ENCODE measurements at places on chromosomes 6 and 20. TPM values are rescaled to one million over a fixed set of nuclear protein-coding genes. Genes with fewer than 3 reads are reported as not detected.

The GNRH2 gene
- total RNA-seq: 0.52 TPM

The ULBP3 gene
- 0.84 TPM for total RNA-seq

The C20orf204 gene
- 2.9 TPM for total RNA-seq

The ZSCAN23 gene
- 0.73 TPM for total RNA-seq

The CLIC5 gene
- total RNA-seq: 0.52 TPM

The SEMG1 gene
- not detected for total RNA-seq

The SLC12A5 gene
- total RNA-seq: 0.10 TPM

The PCSK2 gene
- not detected for total RNA-seq

The MEI4 gene
- total RNA-seq: 0.10 TPM

The ZNF322 gene
- 1.2 TPM for total RNA-seq

The ME1 gene
- 1.3 TPM for total RNA-seq

The CABLES2 gene
- 1.9 TPM for total RNA-seq

The BPIFA1 gene
- total RNA-seq: not detected

The PKIB gene
- total RNA-seq: 2.1 TPM

The CRISP2 gene
- total RNA-seq: not detected

The NNAT gene
- not detected for total RNA-seq

The RIPPLY2 gene
- under 0.01 TPM for total RNA-seq

The CST2 gene
- not detected for total RNA-seq

The CST5 gene
- total RNA-seq: not detected

The SYCP2L gene
- not detected for total RNA-seq

The SIRPB2 gene
- total RNA-seq: 8.8 TPM

The WFDC10B gene
- not detected for total RNA-seq

The AURKA gene
- 3.0 TPM for total RNA-seq

The MOXD1 gene
- total RNA-seq: 0.52 TPM

The FAM8A1 gene
- 25.7 TPM for total RNA-seq

The CCN6 gene
- not detected for total RNA-seq

The HTR1E gene
- total RNA-seq: not detected

The PPP1R14C gene
- total RNA-seq: 0.21 TPM

The SIRPA gene
- total RNA-seq: 23.6 TPM

The NR2E1 gene
- total RNA-seq: not detected

The MCHR2 gene
- total RNA-seq: not detected

The PFDN6 gene
- total RNA-seq: 11.1 TPM

The HS3ST5 gene
- not detected for total RNA-seq

The LRP11 gene
- total RNA-seq: 0.21 TPM

The PGM3 gene
- 23.9 TPM for total RNA-seq

The CDSN gene
- not detected for total RNA-seq

The C20orf202 gene
- total RNA-seq: not detected

The ZC3H12D gene
- total RNA-seq: 50.7 TPM
